Activated naive CD4-positive, alpha-beta T cell treated with anti-CD3 and anti-CD28 coated beads for 36 hours (primary cell): ENCODE measurements at places on chromosomes 5 and 9.

GRCh38 chr5:163660486-163660885 is 155.1 kb downstream of the MAT2B start:
- DNase-seq, result no peak

GRCh38 chr9:87427851-87428506 is 69.7 kb upstream of the DAPK1 start:
- no peak for DNase-seq

DNA sequence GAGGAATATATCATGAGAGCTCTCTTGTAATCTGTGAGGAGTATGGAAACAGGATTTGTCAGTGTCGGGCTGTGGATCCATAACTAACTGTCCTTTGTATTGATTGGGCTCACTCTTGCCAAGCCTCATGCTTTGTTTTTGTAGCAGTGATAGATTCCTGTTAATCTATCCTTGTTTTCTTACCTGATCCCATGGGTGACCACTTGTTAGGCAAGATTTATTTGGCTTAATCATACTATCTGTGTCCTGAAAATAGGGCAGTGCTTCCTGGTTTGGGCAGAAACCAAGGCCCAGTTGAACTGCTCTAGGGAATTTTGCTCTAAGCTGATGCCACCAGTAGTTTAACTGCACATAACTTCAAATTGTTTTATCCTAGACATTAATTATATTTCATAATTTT is 6.1 kb downstream of the NDFIP1 start:
- no peak for DNase-seq

- no peak for DNase-seq
Measured at GRCh38 chr9:20442461-20443319, 179.6 kb downstream of the MLLT3 start.

GRCh38 chr9:101592788-101593187 is 2.0 kb downstream of the PPP3R2 start:
- no peak for DNase-seq

DNA sequence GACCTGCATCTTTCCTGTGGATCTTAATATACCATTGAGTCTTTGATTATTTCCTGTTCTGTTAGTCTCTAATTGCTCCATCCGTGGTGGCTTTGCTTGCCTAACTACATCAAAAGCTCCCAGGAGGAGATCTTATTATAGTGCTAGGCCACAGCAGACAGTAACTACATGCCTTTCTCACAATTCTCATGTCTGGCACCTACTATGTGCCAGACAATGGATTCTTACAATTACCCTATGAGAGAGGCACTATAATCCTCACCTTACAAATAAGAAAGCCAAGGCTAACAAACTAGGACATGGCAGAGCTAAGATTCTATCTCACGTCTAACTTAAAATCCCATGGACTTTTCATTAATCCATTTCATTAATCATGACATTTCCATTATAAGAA is 70.3 kb upstream of the TARS1 start:
- DNase-seq, result no peak

GRCh38 chr9:72509053-72509452 is 12.4 kb upstream of the TMC1 start:
- no peak for DNase-seq

- no peak for DNase-seq
Measured at GRCh38 chr5:11302663-11303062, 541.6 kb upstream of the DAP start.

DNA sequence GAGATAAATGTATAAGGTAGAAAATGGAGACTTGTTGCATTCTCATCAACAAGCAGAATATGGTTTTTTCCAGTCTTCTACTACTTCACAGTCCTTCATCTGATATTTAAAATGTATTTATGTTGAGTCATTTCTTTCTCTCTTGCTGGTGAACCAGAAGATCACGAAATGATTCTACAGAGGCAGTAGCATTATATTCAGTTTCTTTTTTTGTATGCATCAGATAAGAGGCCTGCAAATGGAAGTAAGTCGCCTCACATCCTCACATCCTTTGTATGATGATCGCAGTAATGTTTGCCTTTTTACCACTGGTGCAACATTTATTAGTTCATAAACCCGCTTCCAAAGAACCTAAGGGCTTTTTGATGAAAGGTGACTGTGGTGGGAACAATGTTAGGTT is 22.1 kb upstream of the IL13 start:
- DNase-seq, result no peak

DNA sequence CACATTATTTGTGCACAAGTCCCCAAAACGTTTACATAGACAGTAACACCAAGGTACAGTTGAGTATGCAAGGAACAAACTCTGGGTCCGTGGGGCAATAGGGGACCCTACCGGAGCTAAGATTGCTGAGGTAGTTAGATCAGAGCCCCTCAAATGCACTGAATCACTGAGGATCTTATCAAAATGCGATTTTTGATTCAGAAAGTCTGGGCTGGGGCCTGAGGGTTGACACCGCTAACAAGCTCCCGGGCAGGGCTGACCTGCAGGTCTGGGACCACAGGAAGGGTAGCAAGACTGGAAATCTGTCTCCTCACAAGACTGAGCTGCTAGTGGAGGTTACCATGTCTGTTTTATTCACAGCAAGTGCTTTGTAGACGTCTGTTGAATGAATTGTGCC is 1.8 kb upstream of the IL3 start:
- no peak for DNase-seq

- no peak for DNase-seq
Measured at GRCh38 chr9:85224729-85225128, 517.0 kb downstream of the AGTPBP1 start.

GRCh38 chr5:177396078-177396477 is 4.4 kb downstream of the PFN3 start:
- DNase-seq, result no peak
